CD14-positive monocyte (primary cell): ENCODE measurements at places on chromosomes 6 and 20.
A peak's percentile ranks its signal among the peaks of the same experiment; 100 is the strongest.

- no peak for DNase-seq
Measured at GRCh38 chr6:104281370-104281769, 578.3 kb downstream of the HACE1 start.

GRCh38 chr6:34559651-34560365 is 3.7 kb upstream of the SPDEF start:
- DNase-seq: no peak

GRCh38 chr6:132132924-132133639 is 181.9 kb upstream of the CCN2 start:
- DNase-seq: no peak

DNA sequence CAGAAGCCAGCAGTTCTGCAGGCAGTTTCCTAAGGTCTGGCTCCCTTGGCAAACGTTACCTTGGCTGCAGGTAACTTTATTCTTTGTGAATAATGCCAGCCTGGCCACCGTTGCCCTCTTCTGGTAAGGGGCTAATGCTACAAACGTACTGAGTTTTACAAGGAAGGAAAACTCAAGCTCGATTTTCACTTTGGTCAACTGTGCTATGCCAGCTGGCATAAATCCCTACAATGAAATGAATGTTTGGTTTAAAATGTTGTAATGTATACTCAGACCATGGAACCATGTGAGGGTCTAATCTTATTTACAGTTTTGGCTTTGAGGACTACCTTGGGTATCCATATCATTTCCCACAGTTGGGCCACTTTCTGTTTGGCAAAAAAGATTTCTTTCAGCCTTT is 101.4 kb downstream of the SLX4IP start:
- DNase-seq: no peak

DNA sequence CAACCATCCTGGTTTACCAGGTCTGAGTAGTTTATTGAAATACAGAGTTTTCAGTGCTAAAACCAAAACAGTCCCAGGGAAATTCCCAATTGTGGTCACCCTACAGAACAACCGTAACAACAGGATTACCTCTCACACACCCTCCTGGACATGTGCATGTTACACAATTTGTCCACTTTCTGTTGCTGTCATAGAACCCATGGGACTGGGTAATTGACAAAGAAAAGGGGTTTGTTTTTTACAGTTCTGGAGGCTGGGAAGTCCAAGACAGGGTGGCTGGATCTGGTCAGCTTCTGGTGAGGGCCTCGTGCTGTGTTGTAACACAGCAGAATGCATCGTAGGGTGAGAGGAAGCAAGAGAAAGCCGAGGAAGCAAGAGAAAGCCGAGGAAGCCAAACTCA is 9.1 kb upstream of the ADA start:
- DNase-seq: peak; percentile 44

DNA sequence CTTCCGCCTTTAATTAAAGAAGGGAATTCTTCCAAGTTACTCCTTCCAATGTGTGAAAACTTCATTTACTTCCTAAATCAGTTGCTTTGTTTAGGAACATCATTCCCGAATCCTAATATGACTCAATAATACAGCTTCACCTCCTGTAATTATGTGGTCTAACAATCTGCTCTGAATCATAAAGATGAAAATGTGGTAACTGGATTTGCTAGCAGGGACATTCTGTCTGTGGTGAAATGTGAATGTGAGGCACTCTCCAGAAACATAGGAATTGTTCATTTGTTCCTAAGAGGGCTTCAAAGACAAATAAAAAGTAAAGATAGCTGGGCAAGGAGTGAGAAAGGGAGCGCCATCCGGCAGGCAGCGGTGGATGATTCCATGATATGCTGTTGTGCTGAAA is 678.1 kb downstream of the KIF16B start:
- DNase-seq: no peak

DNA sequence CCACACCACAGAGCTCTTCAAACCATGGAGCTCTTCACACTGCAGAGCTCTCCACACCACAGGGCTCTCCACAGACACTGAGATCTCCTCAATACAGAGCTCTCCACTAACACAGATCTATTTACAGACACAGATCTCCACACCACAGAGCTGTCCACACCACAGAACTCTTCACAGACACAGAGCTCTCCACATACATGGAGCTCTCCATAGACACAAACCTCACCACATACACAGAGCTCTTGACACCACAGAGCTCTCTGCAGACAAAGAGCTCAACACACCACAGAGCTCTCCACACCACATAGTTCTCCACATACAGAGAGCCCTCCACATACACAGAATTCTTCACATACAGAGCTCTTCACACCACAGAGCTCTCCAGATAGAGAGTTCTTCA is 53.0 kb downstream of the ERMARD start:
- no peak for DNase-seq
